ENCODE measurements at places on chromosomes 12 and 14. TPM values are rescaled to one million over a fixed set of nuclear protein-coding genes. Genes with fewer than 3 reads are reported as not detected.

The KLRG1 gene
- total RNA-seq, result 1.0 TPM

The WNT1 gene
- total RNA-seq, result not detected

DNA sequence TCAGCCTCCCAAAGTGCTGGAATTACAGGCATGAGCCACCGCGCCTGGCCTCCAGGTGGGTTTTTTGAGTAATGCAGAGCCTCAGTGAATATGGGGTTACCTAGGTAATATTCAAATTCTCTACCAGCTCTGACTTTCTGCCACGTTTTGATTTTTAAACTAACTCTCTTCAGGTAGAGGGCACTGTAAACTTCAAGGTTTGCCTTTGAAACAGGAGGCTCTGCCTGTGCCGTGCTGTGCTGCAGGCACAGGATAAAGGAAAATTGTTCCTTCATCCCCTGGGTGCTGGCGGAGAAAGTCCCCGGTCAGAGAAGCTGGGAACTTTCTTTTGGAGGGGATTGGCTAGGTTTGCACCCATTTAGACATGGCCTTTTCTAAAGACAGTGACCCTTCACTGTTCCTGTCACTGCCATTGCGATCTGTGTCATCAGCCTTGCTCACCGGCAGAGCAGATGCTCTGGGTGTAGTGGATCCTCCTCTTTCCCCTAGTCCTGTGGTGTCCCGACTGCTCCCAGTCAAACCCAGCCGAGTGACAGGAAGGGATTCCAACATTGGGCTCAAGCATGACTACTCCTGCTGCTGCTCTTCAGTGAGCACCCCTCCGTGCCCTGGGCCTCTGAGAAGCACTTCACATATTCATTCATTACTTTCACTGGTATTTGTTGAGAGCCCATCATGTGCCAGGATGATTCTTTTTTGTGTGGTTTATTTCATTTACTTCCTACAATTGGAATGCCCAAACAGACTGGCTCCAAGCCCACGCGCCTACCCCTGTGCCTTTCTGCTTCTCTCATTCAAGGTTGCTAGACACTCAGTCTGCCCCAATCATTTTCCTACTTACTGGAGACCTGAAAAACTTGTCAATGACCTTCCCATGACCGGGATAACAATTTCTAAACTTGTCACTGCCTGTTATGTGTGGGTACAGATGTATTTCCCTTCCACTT is 103.6 kb downstream of the TMEM30B start:
- peak; percentile 60 for DNase-seq

The C14orf39 gene
- 2.1 TPM for total RNA-seq

The ARHGEF40 gene
- total RNA-seq, result 67.3 TPM

All from myocyte (in vitro differentiated cells).